ENCODE measurements at places on chromosomes 6 and 20.

DNA sequence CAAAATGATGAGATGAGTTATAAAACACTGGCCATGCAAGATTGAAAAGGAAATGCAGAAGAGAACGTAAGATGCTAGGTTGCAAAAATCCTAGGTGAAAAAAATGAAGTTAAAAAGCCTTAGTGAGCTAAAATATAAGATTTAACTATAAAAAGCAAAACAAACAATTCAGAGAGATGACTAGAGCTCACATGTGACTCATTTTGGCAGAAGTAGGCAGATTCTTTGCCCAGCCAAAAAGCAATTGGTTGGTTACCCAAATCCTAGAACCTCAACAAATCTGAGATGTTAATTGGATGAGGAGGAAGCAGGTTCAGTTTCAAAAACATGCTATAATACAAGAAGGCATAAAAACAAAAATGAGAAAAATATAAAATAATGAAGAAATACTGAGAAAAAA is 249.1 kb downstream of the OGFRL1 start:
- H3K4me1 ChIP-seq, result no peaks in the 10 kb centered on the region
- no peaks in the 10 kb centered on the region for H3K27me3 ChIP-seq
- H3K4me3 ChIP-seq, result no peak overlapping the region
- no peaks in the 10 kb centered on the region for H3K36me3 ChIP-seq
- H3K27ac ChIP-seq, result no peak overlapping the region

GRCh38 chr6:20808924-20809323 is 274.7 kb downstream of the CDKAL1 start:
- H3K36me3 ChIP-seq, result no peaks in the 10 kb centered on the region
- H3K4me1 ChIP-seq, result no peaks in the 10 kb centered on the region
- H3K27me3 ChIP-seq, result no peaks in the 10 kb centered on the region
- no peak for DNase-seq
- no peak overlapping the region for H3K27ac ChIP-seq
- no peak overlapping the region for H3K4me3 ChIP-seq

GRCh38 chr6:96834070-96834469 is 3.2 kb downstream of the GPR63 start:
- no peak for DNase-seq
- peaks cover 13% of the 10 kb centered on the region for H3K4me1 ChIP-seq
- no peaks in the 10 kb centered on the region for H3K36me3 ChIP-seq
- H3K4me3 ChIP-seq, result no peak overlapping the region

- H3K27me3 ChIP-seq, result no peaks in the 10 kb centered on the region
- H3K4me1 ChIP-seq, result no peaks in the 10 kb centered on the region
- DNase-seq, result no peak
- no peak overlapping the region for H3K4me3 ChIP-seq
These were observed 18.0 kb upstream of the SIRPB2 start for GRCh38 chr20:1509237-1509636.

- H3K27ac ChIP-seq, result no peak overlapping the region
- H3K4me3 ChIP-seq, result no peak overlapping the region
- peaks cover 11% of the 10 kb centered on the region for H3K36me3 ChIP-seq
- no peaks in the 10 kb centered on the region for H3K27me3 ChIP-seq
These were observed 12.8 kb downstream of the ADNP start for GRCh38 chr20:50918403-50918802.

GRCh38 chr6:168451805-168452517 is 11.0 kb downstream of the SMOC2 start:
- H3K4me3 ChIP-seq, result no peak overlapping the region
- H3K27ac ChIP-seq, result no peak overlapping the region
- no peaks in the 10 kb centered on the region for H3K27me3 ChIP-seq
- no peaks in the 10 kb centered on the region for H3K36me3 ChIP-seq
- H3K4me1 ChIP-seq, result no peaks in the 10 kb centered on the region

DNA sequence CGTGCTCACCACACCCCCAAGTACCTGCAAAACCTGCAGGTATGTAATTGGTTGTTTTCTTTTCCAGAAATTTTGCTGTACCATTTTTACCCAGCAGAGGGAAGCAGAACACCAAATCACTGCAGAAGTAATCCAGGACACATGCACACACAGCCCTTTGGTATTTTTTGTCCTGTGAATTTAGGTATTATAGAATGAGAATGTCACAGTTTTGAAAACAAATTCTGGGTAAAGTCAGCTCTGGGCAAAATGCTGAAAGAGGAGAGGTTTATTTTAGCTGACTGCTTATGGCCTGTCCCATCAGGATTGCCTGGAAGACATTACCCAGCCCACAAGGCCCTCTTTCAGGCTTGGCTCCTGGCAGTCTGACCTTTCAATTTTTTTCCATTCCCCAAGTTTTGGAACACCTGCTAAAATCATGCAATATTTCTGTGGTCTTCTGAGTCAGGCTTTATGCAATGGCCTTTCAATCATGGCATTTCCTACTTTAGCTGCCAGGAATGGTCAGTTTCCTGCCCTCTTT is 3.5 kb upstream of the EFHC1 start:
- no peak overlapping the region for H3K27ac ChIP-seq
- peaks cover 15% of the 10 kb centered on the region for H3K4me1 ChIP-seq
- DNase-seq, result no peak
- H3K27me3 ChIP-seq, result no peaks in the 10 kb centered on the region
- no peak overlapping the region for H3K4me3 ChIP-seq
